ENCODE measurements at places on chromosomes 13 and 19.

GRCh38 chr19:45455707-45456499 lies 11.9 kb upstream of the FOSB start:
- DNase-seq: peak; percentile 74

GRCh38 chr13:26839682-26840081 lies 79.1 kb upstream of the GPR12 start:
- no peak for DNase-seq

- no peak for DNase-seq
Observed at GRCh38 chr19:9032136-9032631, 22.0 kb upstream of the MUC16 start.

GRCh38 chr19:48512504-48513288 lies 1.1 kb upstream of the LMTK3 start:
- no peak for DNase-seq

- no peak for DNase-seq
Observed at GRCh38 chr13:95579303-95579702, 26.8 kb downstream of the CLDN10 start.

DNA sequence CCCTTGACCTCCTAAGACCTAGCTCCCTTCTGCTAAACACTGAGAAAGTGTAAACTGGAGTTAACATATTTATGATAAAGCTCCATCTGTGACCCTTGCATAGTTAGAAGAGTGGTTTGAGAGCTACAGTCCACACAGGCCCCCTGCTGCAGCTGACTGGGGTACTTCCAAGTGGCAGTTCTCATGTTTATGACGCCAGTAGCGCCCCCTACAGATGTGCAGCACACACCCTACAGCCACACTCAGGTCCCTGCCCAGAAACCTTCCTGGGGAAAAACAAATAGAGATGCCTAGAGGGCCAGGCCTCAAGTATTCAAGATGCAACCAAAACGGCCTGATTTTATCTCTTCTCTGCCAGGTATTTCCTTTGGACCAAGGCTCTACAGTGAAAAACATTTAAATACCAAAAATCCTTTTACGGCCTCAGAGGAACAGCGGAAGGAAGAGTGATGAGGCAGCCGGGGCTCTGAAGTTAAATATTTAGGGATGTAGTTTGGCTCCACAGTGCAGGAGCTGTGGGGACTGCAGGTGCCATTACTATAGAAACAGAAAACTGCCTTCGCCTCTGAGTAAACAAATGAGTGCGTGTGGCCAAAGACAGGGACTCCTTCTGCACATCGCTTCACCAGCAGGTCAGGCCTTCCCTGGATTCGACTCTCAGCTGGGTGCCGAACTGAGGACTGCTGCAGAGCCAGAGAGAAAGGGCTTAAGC lies 553.1 kb downstream of the EFNB2 start:
- DNase-seq: peak; percentile 12

DNA sequence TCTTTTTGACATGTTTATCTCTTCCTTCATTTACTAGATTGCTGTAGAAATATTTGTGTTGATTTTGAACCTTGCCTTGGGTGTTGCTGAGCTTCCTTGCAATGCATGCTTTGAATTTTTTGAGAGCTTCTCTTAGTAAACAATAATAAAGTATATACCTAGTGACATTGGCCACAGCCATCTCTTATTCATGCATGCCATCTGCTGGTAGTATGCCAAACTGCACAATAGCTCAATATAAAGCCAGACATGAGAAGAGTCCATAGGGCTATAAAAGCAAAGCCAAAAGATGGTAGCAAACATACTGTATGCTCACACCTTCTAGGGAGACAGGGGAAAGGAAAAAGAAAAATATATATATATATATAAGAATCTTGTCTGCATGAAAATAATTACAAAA lies 18.9 kb upstream of the ZSCAN5A start:
- no peak for DNase-seq

- DNase-seq: no peak
Observed at GRCh38 chr13:93862259-93862658, 617.2 kb downstream of the DCT start.

DNA sequence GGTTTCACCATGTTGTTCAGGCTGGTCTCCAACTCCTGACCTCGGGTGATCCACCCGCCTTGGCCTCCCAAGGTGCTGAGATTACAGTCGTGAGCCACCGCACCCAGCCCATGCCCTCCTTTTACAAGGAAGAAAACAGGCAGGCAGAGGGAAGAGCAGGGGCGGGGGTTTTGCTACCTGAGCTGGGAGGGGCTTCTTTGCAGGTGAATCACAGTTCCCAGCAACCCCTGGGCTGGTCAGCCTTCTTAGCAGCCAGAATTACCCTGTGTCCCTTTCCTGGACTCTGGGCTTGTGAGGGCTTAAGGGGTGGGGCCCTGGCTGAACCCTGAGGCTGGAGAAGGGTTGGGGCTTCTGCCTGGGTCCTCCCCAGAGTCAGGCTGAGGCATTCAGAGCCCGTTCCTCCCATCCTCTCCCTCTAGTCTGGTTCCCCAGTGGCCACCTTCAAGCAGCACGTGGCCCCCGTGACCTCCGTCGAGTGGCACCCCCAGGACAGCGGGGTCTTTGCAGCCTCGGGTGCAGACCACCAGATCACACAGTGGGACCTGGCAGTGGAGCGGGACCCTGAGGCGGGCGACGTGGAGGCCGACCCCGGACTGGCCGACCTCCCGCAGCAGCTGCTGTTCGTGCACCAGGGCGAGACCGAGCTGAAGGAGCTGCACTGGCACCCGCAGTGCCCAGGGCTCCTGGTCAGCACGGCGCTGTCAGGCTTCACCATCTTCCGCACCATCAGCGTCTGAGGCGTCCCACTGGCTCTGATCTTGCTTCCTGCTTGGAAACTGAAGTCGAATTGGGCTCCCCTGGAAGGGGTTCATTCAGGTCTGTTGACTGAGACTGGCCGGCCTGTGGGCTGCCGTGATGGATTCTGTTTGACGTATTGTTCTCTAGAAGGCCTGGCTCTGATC lies 2.8 kb upstream of the KCNJ14 start:
- DNase-seq: no peak

GRCh38 chr13:34847766-34848165 lies 94.3 kb upstream of the NBEA start:
- no peak for DNase-seq

DNA sequence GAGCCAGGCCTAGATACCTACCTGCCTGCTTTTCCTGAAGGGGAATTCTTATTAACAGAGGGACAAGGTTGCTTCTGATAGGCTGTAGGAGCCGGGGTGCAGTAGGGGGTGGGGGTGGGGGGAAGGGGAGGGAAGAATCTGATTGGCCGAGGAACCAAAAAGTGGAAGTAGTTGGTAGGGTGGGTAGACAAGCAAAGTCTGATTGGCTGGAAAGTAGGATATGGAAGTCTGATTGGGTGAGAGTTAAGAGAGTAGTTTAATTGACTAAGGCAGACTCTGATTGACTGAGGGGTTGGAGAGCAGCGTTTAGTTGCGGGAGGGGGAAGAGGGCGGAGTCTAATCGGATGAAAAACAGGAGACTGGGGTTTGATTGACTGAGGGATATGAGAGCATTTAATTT lies 9.4 kb upstream of the CYP4F22 start:
- no peak for DNase-seq

DNA sequence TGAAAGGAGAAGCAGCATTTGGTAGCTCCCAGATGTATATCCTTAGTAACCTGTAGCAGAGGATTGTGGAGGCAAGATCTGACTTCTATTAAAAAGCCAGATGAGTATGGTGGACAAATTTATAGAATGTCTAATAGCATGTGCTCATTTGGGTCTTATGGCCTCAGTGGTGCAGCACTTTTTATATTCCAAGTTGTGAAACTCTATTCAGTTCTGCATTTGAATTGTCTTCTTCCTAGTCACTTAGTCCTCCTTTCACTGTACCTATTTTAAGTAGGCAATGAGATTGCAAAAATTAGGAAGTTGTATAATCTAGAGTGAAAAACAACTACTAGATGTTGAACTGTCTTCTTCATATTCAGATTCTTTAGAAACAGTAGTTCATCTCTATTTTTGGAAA lies 412.5 kb upstream of the PCDH9 start:
- DNase-seq: no peak

DNA sequence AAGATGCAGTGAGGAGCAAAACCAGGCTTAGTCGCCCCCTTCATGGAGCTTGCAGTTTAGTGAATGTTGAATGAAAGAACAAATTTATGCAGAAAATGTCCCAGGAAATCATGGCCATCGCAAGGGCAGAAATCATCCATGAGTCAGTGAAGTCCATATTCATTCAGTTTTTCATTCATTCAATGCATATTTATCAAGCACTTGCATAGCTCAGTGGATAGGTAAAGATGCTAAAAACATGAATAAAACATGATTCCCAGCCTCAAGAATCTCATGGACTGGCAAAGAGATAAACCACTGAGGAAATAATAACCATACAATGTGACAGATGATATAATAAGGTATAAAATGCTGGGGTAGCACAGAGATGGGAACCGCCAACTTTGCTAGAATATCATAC lies 58.8 kb downstream of the HSPH1 start:
- no peak for DNase-seq

- no peak for DNase-seq
Observed at GRCh38 chr19:10001899-10002298, 8.4 kb downstream of the COL5A3 start.

DNA sequence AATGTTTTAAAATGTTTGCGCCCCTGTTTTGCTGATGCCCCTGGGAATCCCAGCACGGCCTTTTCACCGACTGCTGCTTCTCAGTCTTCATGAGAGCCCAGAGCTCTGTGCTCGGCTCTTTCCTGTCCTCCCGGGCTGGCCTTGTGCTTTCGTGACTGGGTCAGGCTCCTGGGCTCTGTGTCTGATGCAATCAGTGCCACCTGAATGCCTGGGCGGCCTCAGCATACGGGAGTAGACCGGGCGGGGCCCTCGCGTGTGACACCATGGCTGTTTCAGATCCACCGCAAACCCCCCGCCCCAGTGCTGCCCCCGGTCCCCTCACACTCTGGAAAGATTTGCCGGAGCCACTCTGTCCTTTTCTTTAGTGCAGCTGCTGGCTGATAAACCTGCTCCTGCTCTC lies 21.4 kb downstream of the PABPC3 start:
- DNase-seq: no peak

GRCh38 chr13:25046274-25046984 lies 49.5 kb upstream of the PABPC3 start:
- DNase-seq: no peak

GRCh38 chr13:44142941-44143665 lies 230.5 kb upstream of the SERP2 start:
- DNase-seq: no peak

DNA sequence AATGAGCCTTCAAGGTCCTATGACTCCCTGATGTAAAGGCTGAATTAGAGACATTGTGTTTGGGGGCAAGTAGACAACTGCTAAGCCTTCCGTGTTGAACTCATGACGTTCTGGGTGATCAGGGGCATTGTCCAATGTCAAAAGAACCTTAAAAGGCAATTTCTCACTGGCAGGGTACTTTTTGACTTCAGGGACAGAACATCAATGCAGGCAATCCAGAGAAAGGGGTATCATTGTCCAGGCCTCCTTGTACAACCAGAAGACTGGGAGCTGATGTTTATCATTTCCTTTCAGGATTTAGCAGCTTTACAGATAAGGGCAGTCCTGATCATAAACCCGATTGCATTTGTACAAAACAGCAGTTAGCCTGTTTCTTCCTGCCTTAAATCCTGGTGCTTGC lies 25.0 kb upstream of the SMAD9 start:
- DNase-seq: no peak

GRCh38 chr19:23403581-23404324 lies 8.5 kb upstream of the ZNF91 start:
- no peak for DNase-seq

DNA sequence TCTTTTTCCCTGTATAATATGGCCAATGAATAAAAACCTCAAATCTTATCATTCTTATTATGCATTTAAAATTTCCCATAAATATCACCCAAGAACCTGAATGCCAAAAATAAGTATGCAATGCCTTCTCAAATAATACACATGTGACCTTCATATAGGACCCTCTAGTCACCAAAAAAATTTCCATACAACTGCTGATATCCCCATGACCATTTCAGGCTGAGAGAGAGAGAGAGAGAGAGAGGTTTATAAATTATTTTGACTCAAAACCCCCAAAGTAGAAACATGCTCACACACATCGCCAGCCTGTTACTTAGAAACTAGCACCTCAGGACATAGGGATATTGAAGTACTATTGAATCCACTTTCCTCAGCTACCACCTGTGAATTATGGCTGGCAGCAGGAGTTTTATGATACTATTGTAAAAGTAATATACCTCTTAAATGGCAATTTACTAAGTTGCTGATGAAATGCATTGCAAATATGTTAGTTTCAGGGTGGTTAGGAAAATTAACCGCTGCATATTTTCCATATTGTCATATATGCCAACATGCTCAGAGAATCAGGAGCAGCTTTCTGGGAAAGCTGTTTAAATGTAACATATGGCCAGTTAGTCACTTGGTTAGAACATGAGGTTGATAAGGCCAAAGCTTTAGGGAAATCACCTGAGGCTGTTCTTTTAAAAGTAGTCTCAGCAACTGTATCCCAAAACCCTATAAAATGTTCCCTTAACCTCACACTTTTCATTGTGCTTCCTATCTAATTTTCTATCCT lies 230.8 kb downstream of the DCT start:
- no peak for DNase-seq

GRCh38 chr19:33532859-33533460 lies 11.4 kb upstream of the PEPD start:
- DNase-seq: no peak

DNA sequence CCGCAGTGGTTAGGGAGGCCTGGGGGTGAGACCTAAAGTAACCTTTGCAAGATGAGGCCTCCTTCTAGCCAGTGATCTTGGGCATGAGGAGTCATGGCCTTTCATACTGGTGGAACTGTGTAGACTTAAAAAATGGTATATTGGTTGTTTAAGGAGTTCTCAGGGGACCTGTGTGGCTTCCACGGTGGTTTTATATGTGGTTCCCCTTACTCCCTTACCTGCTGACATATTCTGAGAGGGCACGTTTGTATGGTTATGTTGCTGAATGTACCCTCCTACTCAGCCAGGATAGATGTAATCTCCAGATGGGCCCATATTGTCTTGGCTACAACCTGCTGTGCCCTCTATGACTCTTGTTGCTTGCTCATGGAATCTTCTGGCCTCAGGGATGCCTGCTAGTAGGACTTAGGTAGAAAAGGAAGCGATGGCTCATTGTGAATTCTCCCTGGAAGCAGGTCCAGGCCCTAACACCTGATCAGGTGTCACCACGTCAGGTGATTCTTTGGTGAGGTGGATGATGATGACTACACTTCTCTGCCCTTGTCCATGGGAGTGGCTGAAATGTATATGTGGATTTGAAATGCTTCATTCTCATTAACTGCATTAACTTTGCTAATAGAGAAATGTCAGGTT lies 1.8 kb downstream of the ZNF460 start:
- no peak for DNase-seq

- no peak for DNase-seq
Observed at GRCh38 chr13:33185853-33186252, 99.7 kb downstream of the STARD13 start.
